Thoracic aorta (tissue), 2 donors: ENCODE measurements at places on chromosomes 11 and 22.

GRCh38 chr11:124867700-124868099 lies 2.5 kb downstream of the ROBO3 start:
- DNase-seq = no peak

DNA sequence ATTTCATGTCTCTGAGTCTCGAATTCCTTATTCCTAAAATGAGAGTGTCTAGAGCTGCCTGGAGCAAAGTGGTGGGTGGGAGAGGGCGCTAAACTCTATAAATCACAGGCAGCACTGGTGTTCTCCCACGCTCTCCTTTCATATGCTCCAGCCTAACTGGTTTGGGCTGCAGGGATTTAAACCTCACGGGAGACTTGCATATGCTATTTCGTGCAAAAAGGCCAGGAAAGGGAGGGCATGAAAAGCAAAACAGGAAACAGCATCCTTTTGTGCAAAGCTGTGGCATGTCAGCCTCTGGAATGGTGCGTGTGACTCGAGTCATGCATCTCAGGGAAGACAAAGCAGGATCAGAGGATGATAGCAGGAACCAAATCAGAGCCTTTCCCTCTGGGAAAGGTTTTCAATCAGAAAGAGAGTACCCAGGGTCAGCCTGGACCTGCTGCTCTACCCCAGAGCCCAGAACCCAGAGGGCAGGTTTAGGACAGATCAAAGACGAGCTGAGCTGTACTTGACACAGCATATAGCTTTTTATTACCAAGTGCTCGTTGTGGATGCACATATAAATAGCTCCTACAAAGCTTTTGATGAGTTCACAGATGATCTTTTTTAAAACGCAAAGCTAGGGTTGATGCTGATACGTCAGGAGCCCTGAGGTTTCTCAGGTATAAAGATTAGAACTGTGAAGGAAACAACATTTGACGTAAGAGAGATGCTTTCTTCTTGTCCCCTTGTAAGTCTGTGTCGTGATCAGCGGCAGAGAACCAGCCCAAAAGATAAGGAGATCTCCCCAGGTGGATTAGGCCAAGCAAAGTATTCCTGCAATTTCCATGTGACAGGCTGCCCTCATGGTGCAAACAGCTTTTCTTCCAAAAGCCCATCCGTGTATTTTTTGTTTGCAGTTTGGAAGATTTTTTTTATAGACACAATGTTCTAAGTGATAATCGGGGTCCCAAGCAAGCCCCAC lies 46.2 kb upstream of the YWHAH start:
- DNase-seq = no peak

- DNase-seq = no peak
Observed at GRCh38 chr11:8477680-8478079, 116.3 kb downstream of the STK33 start.

DNA sequence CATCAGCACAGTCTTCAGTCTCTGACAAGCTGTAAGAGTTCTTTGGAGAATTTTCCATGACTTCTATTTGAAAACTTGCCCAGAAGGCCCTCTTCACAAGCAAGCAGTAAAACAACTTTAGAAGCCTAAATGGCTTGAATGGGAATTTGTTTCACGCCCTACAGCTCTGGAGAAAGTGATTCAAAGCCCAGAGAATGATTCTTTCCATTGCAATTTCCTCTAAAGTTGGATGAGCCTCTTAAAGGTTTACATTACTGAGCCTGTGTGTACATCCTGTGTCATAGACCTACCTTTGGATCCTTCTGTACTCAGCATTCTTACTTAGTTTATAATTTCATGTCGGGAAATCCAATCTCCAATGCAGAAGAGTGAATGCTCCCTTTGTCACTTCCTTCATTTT lies 6.8 kb upstream of the OR8B3 start:
- no peak for DNase-seq

- DNase-seq = no peak
Observed at GRCh38 chr11:108886660-108887009, 221.8 kb downstream of the DDX10 start.

GRCh38 chr22:42145175-42145574 lies 14.6 kb upstream of the CYP2D6 start:
- DNase-seq = no peak

- DNase-seq = no peak
Observed at GRCh38 chr11:122487669-122488068, 167.9 kb upstream of the UBASH3B start.

DNA sequence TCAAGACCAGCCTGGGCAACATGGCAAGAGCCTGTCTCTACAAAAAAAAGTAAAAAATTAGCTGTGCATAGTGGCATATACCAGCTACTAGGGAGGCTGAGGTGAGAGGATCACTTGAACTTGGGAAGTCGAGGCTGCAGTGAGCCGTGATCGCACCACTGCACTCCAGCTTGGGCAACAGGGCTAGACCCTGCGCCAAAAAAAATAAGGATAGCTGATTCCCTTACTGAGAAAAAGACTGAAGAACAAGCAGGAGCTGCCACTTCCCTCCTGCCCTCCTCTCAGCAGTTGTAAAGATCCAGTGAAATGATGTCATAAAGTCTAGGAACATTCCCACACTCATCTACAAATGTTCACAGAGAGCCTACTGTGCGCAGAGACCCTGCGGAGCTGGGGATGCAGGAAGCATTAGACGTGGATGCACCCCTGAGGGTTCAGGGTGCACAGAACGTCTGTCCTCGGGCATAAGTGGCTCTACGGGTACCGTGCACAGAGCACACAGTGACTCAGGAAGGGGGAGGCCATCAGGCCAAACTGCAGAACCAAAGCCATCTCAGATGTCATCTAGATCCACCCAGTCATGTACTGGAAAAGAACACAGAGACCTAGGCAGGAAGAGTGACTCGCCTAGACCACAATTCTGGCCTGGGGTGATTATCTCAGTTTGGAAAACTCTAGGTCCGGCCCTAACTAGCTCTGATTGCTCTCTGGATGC lies 11.7 kb downstream of the SEC14L2 start:
- DNase-seq = no peak

DNA sequence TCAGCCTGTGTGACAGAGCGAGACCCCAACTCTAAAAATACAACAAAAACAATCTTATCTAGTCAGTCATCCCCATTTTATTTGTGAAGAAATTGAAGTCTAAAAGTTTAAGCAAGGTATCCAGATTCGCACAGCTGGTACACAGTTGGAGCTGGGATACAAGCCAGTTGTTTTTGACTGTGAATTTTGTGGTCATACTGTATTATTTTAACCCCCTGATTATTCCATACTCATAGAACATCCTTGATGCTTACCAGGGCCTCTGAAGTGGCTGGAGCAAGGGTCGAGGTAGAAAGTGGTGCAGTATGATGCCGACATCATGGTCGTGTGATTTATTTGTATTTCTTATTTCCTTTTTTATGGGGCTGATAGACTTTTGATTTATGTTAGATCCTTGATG lies 50.0 kb downstream of the BID start:
- no peak for DNase-seq

DNA sequence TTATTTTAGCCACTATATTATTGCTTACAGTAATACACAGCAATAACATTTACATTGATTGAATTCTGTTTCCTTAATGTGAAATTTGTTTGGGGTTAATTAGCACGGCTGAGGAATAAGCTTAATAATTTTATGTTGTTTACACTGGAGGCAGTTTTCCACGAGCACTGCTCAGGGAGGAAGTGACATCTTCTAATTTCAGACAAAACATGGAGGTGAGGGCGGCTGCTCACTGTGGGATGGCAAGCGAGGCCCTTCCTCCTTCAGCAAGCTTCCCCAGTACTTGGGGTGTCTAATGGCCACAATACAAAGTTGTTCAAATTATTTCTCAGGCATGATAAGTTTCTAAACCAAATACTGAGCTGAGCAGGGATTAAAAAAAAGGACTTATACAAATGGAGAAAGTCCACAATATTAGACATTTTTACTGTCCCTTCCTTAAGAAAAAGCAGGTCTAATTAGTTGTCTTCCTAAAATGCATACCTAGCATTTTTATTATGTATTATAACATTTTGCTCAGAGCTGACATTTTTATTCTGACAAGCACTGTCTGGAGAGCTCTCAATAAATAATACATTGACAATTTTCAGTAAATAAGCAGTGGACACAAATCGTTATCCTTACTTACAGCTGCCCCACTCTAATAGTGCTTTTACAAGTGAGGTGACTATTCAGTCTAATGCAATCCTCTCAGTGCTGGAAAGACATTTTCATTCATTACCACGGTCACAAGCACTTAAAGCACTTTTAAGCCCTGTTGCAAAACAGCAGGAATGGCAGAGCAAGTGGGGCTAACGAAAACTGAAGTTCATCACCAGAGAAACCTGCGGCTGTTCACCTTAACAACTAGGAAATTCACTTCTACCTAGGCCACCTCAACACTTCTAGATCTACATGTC lies 56.2 kb downstream of the SOX6 start:
- DNase-seq = no peak

DNA sequence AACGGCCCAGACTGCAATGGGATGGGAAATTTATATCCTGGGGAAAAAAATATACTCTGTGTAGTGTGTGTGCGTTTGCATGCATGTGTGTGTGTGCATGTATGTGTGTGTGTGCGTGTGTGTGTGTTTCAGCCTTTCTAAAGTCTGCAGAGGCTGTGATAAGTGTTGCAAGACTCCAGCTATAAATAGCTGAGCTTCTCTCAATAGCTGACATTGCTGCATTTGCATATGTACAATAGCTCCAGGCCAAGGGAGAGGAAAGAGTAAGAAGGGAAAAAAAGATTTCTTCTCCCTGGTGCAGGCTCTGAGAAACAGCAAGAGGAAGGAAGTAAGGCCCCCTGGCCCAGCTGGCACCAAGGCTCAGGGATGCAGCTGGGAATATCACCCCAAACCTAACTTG lies 483.0 kb downstream of the MN1 start:
- no peak for DNase-seq

GRCh38 chr22:42473484-42474193 lies 41.4 kb upstream of the NFAM1 start:
- DNase-seq = no peak

- DNase-seq = no peak
Observed at GRCh38 chr22:27846910-27847309, 45.4 kb upstream of the MN1 start.

- no peak for DNase-seq
Observed at GRCh38 chr22:35435201-35435740, 35.3 kb downstream of the MCM5 start.

DNA sequence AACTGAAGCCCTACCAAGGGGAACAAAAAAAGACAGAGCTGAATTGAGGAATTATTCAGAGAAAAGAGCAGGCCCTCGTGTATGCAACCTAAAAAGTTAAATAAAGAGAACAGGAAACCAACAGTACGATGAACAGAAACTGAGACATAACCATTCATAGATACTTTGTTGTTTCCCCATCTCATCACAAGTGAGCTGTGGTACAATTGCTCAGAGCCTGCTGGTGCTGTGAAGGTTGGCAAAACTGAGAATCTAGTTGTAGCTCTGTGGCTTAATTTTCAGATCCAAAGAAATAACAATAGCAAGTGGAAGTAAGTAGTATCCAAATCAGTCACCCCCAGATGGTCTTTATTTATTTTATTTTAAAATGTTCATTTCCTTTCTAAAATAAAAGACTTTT lies 37.7 kb upstream of the BLID start:
- no peak for DNase-seq

- no peak for DNase-seq
Observed at GRCh38 chr11:105230586-105230985, 91.0 kb upstream of the CARD18 start.

GRCh38 chr11:84215672-84216071 lies 929.5 kb upstream of the CCDC90B start:
- no peak for DNase-seq

- no peak for DNase-seq
Observed at GRCh38 chr22:49005557-49005956, 822.1 kb downstream of the BRD1 start.

DNA sequence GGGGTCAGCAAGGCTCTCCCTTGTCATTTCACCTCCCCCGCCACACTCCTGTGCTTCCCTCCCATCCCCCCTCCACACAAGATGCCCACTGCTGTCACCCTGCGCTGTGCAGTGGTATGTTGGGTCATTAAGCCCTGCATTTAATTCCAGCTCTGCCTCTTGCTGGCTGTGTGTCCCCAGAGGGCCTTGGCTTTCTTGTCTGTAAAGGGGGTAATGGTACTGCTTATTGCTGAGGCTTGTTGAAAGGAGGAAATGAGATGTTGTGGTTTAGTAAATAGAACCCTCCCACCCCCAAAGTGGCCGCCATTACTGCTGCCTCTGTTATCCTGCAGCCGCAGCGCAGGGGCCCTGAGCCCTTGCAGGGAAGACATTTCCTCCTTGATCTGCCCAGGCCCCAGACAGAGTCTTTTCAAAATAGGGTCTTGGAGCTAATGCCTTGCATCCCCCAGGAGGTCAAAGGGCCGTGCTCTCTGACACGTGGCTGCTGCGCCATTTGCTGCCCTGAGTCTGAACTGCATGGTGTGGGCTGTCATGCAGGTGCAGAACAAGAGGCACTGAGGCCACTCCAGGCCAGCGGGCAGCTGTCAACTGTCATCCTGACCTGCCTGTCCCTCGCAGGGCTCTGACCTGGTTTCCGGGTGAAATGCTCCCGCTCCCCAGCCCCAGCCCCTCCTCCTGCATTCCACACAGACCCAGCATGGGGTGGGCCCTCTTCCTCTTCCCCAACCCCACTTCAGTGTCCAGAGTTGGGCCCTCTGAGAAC lies 18.7 kb downstream of the PVALB start:
- DNase-seq = no peak

- DNase-seq = no peak
Observed at GRCh38 chr11:1226986-1227550, 4.2 kb downstream of the MUC5B start.

DNA sequence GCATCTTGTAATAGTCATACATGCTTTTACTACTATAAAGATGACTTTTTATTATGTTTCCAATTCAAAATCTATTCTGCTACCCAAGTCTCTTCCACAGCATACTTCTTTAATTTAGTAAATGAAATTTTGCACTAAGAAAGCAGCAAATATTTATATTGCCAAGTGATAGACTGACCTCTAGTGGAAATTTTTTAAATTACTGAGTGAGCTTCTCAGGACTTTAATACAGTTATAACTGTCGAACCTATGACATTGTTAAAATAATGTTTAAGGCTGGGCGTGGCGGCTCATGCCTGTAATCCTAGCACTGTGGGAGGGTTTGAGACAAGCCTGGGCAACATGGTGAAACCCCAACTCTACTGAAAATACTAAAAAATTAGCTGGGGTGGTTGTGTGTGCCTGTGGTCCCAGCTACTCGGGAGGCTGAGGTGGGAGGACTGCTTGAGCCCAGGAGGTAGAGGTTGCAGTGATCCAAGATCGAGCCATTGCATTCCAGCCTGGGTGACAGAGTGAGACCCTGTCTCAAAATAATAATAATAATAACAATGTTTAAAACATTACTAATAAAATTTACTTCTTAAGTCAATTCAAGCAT lies 27.3 kb downstream of the STK33 start:
- no peak for DNase-seq

DNA sequence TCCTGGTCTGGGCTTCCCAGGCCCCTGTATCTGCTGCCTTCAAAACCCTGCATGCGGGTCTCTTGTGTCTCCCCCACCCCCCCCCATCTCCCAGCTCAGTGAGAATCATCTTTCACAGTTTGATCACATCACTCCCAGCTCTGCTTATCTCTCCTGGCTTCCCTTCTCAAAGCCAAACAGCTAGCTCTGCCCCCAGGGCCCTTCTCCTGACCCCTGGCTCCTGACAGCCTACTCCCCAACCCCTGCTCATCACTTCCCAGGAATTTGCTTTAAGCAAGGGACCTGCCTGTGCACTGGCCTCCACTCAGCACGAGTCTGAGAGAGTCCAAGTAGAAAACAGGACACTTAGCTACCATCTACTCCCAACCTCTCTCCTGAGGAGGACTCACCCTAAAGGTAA lies 342.7 kb downstream of the TENM4 start:
- DNase-seq = no peak
